ENCODE measurements at places on chromosomes 11 and 22.

GRCh38 chr11:71999362-71999761 lies 653 bp downstream of the IL18BP start:
- DNase-seq: no peak

GRCh38 chr11:123061403-123062157 lies at the start of gene HSPA8:
HSPA8 (minus strand) TSS chr11:123062136; CDS start chr11:123061324, 812 bp downstream.
- DNase-seq: peak; percentile 68

DNA sequence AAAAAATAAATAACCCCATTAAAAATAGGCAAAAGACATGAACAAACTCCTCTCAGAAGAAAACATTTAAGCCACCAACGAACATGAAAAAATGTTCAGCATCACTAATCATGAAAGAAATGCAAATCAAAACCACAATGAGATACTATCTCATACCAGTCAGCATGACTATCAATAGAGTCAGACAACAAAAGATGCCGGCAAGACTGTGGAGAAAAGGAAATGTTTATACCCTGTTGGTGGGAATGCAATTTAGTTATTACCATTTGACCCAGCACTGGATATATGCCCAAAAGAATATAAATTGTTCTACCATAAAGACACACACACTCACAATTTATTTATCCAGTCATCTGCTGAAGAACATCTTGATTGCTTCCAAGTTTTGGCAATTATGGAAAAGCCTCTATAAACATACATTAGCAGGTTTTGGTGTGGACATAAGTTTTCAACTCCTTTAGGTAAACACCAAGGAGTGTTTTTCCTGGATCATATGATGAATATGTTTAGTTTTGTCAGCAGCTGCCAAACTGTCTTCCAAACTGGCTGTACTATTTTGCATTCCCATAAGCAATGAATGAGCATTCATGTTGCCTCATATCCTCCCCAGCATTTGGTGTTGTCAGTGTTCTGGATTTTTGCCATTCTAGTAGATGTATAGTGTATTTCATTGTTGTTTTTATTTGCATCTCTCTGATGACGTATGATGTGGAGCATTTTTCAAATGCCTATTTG lies 28.0 kb downstream of the OR8D1 start:
- DNase-seq: peak; percentile 48

DNA sequence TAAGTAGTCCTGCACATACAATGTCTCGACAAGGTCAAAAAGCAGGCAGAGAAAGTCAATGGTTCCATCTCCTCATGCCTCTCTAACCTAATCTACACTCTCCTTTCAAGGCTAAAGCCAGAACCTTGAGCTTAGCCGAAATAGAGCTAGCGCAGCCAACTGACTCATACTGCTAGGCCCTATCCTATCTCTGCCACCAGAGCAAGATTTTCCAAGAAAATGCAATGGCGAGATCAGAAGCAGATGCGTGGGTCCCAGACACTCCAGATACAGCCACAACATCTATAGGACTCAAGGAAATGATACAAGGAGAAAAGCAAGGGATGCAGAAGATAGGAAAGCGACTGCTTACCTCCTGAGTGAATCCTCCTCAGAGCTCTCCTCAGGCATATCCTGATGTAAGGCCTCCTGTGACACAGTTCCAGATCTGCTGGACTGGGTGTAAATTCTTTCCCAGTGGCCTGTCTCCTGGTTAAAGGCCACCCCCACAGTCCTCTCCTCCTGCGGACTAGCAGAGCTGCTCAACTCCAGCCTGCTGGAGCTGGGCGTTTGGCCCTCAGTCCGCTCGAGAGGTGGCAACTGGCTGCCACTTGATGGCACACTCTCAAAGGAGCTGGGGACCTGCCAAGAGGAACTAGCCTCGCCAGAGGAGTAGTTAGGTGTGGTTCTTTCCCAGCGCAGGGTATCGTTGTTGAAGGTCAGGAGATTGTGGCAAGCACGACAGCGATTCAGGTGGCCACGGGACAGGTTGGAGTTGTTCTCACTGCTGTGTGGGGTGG lies 52.0 kb downstream of the AMBRA1 start:
- DNase-seq: no peak

DNA sequence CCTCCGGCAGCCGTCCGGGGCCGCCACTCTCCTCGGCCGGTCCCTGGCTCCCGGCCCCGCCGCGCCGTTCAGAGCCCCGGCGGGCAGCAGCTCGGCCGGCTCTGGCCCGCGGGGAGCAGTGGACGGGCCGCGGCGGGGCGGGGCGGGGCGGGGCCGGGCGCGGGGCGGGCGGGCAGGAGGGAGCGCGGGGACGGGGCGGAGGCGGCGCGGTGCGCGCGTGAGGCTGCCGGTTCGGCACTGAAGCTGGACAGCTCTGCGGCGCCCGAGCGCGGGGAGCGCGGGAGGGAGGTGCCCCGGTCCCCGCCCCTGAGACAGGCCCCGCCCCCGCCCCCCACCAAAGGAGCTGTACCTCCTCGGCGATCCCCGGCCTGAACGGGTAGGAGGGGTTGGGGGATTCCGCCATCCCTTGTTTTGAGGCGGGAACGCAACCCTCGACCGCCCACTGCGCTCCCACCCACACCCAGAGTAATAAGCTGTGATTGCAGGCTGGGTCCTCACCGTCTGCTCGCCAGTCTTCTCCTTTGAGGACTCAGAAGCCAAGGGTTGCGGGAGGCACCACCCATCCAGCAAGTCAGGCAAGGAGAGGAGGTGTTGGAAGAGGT lies at the start of gene DRD2:
Gene DRD2 (minus strand): TSS at position 239 of the 602 bp plus-strand sequence. CDS start 50,747 bp downstream, outside the sequence.
- no peak for DNase-seq

GRCh38 chr22:49690454-49690853 lies 137.2 kb downstream of the BRD1 start:
- DNase-seq: no peak

GRCh38 chr22:22547226-22547625 lies 11.8 kb downstream of the PRAME start:
- DNase-seq: no peak

- DNase-seq: no peak
Measured at GRCh38 chr11:57343825-57344224, 5.7 kb downstream of the P2RX3 start.

Data from HFFc6 (cell line).